ENCODE measurements at places on chromosomes 3 and 15. TPM values are rescaled to one million over a fixed set of nuclear protein-coding genes. Genes with fewer than 3 reads are reported as not detected.

POLQ gene
- total RNA-seq: 2.1 TPM

- no peak for DNase-seq
Observed at GRCh38 chr15:37007301-37007700, 93.0 kb downstream of the MEIS2 start.

DNA sequence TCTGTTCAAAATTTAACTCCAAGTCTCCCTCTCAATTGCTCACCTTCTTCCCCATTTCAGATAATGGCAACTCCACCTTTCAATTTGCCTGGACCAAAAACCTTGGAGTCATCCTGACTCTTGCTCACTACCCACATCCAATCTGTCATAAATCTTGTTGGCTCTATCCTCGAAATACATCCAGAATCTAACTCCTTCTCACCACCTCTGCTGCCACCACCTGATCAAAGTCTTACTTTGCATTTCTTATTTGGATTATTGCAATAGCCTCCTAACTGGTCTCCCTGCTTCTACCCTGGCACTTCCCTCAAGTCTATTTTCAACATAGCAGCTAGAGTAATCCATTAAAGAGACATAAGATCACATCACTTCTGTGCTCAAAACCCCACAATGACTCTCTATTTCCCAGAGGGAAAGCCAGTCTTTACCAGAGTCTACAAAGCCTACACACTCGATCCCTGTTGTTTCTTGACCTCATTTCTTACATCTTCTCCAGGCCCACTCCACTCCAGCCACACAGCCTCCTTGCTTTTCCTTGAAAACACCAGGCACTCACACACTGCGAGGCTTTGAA, 86.6 kb downstream of the GPR156 start:
- DNase-seq: no peak

DNA sequence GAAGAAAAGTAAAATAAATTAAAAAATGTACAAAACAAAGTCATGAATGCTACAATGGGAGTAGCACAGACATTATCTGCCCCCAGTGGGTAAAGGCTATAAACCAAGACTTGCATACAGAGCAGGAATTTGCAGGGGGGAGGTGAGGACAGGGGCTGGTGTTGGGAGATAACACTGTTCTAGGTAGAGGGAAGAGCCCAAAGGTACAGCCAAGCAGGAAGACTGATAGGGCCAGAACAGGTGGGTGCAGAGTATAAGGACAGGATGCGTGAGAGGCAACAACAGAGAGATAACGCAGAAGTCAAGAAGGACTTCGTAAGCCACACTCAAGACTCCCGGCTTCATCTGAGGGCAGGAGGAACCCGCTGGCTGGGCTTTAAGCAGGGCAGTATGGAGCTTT, 146.5 kb downstream of the CTNNB1 start:
- DNase-seq: no peak

GRCh38 chr3:170802164-170803151, 67.5 kb downstream of the RPL22L1 start:
- no peak for DNase-seq

- DNase-seq: no peak
Observed at GRCh38 chr3:24545887-24546286, 51.2 kb upstream of the THRB start.
